Immature natural killer cell (primary cell): ENCODE measurements at places on chromosomes 4 and X. TPM values are rescaled to one million over a fixed set of nuclear protein-coding genes. Genes with fewer than 3 reads are reported as not detected.

GLOD5 gene
- polyA plus RNA-seq, result not detected

RAB33A gene
- 15.1 TPM for polyA plus RNA-seq

XK gene
- 0.11 TPM for polyA plus RNA-seq

KLHL4 gene
- 0.51 TPM for polyA plus RNA-seq

DAPP1 gene
- polyA plus RNA-seq, result 13.2 TPM

SLC9B1 gene
- polyA plus RNA-seq, result not detected

AADAT gene
- not detected for polyA plus RNA-seq
